Hindlimb muscle (tissue), 1 donor: ENCODE measurements at places on chromosomes 5 and 9. TPM values are rescaled to one million over a fixed set of nuclear protein-coding genes. Genes with fewer than 3 reads are reported as not detected.

NUP214 gene
- polyA plus RNA-seq, result 34.7 TPM

ZDHHC11B gene
- 7.3 TPM for polyA plus RNA-seq

MED22 gene
- polyA plus RNA-seq, result 29.2 TPM

RACK1 gene
- 3,562 TPM for polyA plus RNA-seq

C5orf58 gene
- 0.35 TPM for polyA plus RNA-seq

ADAMTSL1 gene
- 20.7 TPM for polyA plus RNA-seq

GARNL3 gene
- polyA plus RNA-seq, result 17.8 TPM

SPATA31D1 gene
- not detected for polyA plus RNA-seq

CARD6 gene
- polyA plus RNA-seq, result 1.8 TPM

CYLC2 gene
- not detected for polyA plus RNA-seq

KCNMB1 gene
- 0.65 TPM for polyA plus RNA-seq

BAAT gene
- 0.66 TPM for polyA plus RNA-seq

TMED7 gene
- polyA plus RNA-seq, result 53.0 TPM

CCL27 gene
- 0.67 TPM for polyA plus RNA-seq

DAPK1 gene
- 25.5 TPM for polyA plus RNA-seq

TAF1L gene
- polyA plus RNA-seq, result 0.05 TPM

ADAMTS19 gene
- polyA plus RNA-seq, result 15.1 TPM

EIF4EBP3 gene
- polyA plus RNA-seq, result 8.6 TPM

BHMT2 gene
- 4.9 TPM for polyA plus RNA-seq

SPINK6 gene
- not detected for polyA plus RNA-seq

TEX48 gene
- not detected for polyA plus RNA-seq

REEP2 gene
- polyA plus RNA-seq, result 28.2 TPM

SLC34A3 gene
- polyA plus RNA-seq, result 1.8 TPM

ENTR1 gene
- 31.5 TPM for polyA plus RNA-seq

GRM6 gene
- 0.72 TPM for polyA plus RNA-seq

NANS gene
- 27.9 TPM for polyA plus RNA-seq
